ENCODE measurements at places on chromosomes 2 and 18.

GRCh38 chr2:181485638-181485946 lies 28.4 kb downstream of the ITGA4 start:
- H3K4me3 ChIP-seq, result no peak overlapping the region
- H3K27me3 ChIP-seq, result no peaks in the 10 kb centered on the region
- H3K27ac ChIP-seq, result no peak overlapping the region
- H3K36me3 ChIP-seq, result peaks cover 79% of the 10 kb centered on the region
- H3K4me1 ChIP-seq, result peaks cover 16% of the 10 kb centered on the region
- DNase-seq, result no peak

- H3K4me1 ChIP-seq, result no peaks in the 10 kb centered on the region
- no peak overlapping the region for H3K27ac ChIP-seq
- no peaks in the 10 kb centered on the region for H3K27me3 ChIP-seq
- no peak overlapping the region for H3K4me3 ChIP-seq
- no peak for DNase-seq
Measured at GRCh38 chr2:187354661-187355060, 93.4 kb downstream of the CALCRL start.

DNA sequence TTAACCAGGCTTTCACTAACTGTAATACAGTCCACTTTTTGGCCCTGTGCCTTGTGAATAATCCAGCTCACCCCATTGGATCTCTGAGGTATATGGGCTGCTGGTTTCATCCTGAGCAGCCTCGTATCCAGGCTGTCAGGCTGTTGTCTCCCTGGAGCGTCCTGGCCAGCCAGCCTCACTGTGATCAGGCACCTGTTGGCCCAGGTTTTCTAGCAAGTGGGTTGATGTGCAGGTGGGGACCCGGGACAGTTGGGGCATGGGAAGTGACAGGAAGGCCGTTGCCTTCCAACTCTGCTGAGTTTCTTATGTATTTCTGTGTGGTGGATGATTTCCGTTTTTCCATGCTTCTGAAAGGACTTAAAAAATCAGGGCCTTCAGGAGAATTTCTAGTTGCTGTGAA lies 132.4 kb downstream of the ACOXL start:
- peak overlapping the region; percentile 38 for H3K4me3 ChIP-seq
- no peak for DNase-seq
- H3K36me3 ChIP-seq, result peaks cover 3% of the 10 kb centered on the region
- H3K27me3 ChIP-seq, result peaks cover 34% of the 10 kb centered on the region
- peaks cover 73% of the 10 kb centered on the region for H3K4me1 ChIP-seq
- peak overlapping the region; percentile 83 for H3K27ac ChIP-seq

DNA sequence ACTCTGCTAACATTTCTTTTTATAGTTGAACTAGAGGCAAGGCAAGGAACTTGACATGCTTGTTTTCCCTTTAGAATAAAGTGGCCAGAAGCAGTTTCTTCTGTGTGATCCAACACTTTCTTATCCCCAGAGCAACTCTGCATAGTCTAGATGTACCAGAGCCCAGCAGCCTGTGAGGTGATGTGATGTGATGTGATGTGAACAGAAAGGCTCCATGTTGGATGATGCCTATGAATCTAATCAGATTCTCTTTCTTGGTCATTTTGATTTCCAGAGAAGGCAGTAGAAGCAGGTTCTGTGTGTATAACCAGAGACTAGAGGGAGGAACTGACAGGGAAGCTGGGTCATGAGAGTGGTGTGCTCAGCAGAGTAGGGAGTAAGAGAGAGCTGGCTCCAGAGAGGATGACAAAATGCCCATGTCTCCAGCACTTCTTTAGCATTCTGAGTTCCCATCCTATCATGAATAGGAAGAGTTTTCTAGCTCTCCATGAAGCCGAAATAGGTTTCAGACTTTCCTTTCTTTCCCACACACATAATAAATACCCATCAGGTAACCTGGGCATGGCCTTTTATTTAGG lies 31.0 kb upstream of the PTH2R start:
- H3K4me1 ChIP-seq, result no peaks in the 10 kb centered on the region
- peaks cover 30% of the 10 kb centered on the region for H3K27me3 ChIP-seq
- DNase-seq, result no peak
- no peak overlapping the region for H3K27ac ChIP-seq
- H3K36me3 ChIP-seq, result no peaks in the 10 kb centered on the region

GRCh38 chr2:233801357-233802131 lies 23.4 kb downstream of the MROH2A start:
- H3K27me3 ChIP-seq, result peaks cover 17% of the 10 kb centered on the region
- H3K4me1 ChIP-seq, result peaks cover 12% of the 10 kb centered on the region
- DNase-seq, result peak; percentile 59
- H3K27ac ChIP-seq, result no peak overlapping the region
- no peaks in the 10 kb centered on the region for H3K36me3 ChIP-seq
- H3K4me3 ChIP-seq, result no peak overlapping the region

- no peak overlapping the region for H3K4me3 ChIP-seq
- DNase-seq, result no peak
Measured at GRCh38 chr2:103847276-103847675, 1006.6 kb upstream of the POU3F3 start.

- no peak overlapping the region for H3K4me3 ChIP-seq
- no peak for DNase-seq
- no peaks in the 10 kb centered on the region for H3K36me3 ChIP-seq
Measured at GRCh38 chr18:15005313-15006130, 257.6 kb downstream of the ANKRD30B start.

- H3K27me3 ChIP-seq, result peaks cover 6% of the 10 kb centered on the region
- no peak overlapping the region for H3K27ac ChIP-seq
- H3K4me1 ChIP-seq, result no peaks in the 10 kb centered on the region
Measured at GRCh38 chr2:153163055-153163454, 315.5 kb downstream of the RPRM start.

- H3K36me3 ChIP-seq, result no peaks in the 10 kb centered on the region
- H3K27ac ChIP-seq, result no peak overlapping the region
- peaks cover 11% of the 10 kb centered on the region for H3K4me1 ChIP-seq
Measured at GRCh38 chr2:65663831-65664407, 231.5 kb upstream of the SPRED2 start.

DNA sequence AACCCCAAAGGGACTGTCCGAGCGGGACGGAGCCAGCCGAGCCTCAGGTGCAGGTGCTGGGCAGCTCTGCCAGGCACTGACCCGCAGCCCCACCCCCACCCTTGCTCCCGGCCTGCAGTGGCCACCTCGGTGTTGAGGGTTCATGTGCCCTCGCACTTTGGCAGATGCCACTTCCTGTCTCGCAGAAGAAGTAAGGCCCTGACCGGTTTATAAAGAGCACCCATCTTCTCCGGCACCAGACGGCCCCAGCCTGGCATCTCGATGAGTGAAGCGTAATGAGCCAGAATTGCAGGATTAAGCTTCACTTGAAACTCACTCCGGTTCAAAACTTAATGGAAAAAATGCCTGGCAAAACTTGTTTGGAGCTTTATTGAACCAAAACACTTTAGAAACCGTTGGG lies 10.9 kb upstream of the NFATC1 start:
- peaks cover 25% of the 10 kb centered on the region for H3K27me3 ChIP-seq
- H3K4me3 ChIP-seq, result no peak overlapping the region
- no peak for DNase-seq
- no peaks in the 10 kb centered on the region for H3K4me1 ChIP-seq
- no peak overlapping the region for H3K27ac ChIP-seq

- peaks cover 57% of the 10 kb centered on the region for H3K27me3 ChIP-seq
- H3K27ac ChIP-seq, result no peak overlapping the region
- no peaks in the 10 kb centered on the region for H3K36me3 ChIP-seq
- H3K4me3 ChIP-seq, result peak overlapping the region; percentile 81
Measured at GRCh38 chr2:36356298-36356989, 866 bp downstream of the CRIM1 start.

DNA sequence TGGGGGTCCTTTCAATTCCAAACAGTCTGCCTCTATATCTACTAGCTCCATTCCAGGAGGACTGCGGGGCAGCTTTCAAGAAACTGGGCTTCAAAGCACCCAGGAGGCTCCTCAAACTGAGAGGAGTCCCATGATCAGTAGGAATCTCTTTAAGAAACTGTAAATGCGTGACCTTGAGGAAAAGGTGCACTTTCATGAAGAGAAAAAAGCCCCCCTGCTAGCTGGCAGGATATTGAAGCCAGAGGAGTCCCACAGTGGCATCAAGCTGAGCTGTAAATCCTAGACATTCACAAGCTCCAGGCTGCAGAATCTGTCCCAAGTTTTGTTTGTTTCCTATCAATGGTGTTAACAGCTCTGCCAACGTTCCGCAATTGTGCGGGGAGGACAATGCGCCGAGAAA lies 790.1 kb downstream of the SLC4A3 start:
- H3K4me1 ChIP-seq, result no peaks in the 10 kb centered on the region
- no peaks in the 10 kb centered on the region for H3K27me3 ChIP-seq
- H3K36me3 ChIP-seq, result no peaks in the 10 kb centered on the region
- H3K4me3 ChIP-seq, result no peak overlapping the region
- H3K27ac ChIP-seq, result no peak overlapping the region
- DNase-seq, result no peak

- no peak overlapping the region for H3K4me3 ChIP-seq
- H3K27ac ChIP-seq, result no peak overlapping the region
Measured at GRCh38 chr2:15982285-15983044, 42.1 kb downstream of the MYCN start.

GRCh38 chr2:99507937-99508818 lies 18.4 kb upstream of the REV1 start:
- H3K27ac ChIP-seq, result no peak overlapping the region
- H3K27me3 ChIP-seq, result peaks cover 6% of the 10 kb centered on the region
- no peak for DNase-seq

DNA sequence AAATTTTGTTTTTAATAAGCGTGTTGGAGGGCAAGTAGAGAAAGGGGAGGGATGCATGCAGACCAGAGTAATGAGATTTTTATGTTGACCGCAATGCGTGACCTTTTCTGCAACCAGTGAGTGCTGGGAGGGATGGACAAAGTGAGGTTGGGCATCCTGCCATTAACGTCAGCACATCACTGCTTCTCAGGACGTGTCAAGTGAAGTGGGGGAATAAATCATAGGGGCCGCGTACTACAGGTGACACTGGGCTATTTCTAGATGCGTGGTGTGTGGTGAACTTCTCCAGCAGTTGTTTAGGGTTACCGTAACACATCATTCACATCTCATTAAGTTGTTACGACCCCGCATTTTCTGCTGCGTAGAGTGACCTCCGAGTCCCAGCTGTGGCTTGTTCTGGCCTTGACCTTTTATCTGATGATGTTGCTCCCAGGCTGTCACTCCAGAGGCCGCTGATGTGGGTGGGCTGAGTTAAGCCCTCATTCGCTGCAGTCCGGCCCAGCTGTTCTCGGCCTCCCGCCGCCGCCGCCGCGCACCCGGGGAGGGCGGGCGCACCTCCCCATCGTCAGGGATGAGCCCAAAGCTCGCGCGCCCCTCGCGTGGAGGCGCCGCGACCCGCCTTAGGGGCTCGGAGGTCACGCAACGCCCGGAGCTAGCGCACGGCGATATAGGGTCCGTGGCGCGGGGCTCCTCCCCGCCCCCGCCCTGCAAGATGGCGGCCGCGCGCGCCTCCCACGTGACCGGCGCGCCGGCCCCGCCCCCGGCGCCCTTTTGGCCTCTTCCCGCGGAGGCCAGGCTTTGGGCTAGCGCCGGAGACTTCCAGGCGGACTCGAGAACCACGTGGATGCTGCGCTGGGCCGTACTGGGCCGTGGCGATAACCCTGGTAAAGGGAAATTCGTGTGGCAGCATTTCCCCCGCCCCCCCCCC lies 3.5 kb downstream of the ZCCHC2 start:
- H3K4me1 ChIP-seq, result peaks cover 37% of the 10 kb centered on the region
- peak overlapping the region; percentile 93 for H3K4me3 ChIP-seq
- peak; percentile 79 for DNase-seq

DNA sequence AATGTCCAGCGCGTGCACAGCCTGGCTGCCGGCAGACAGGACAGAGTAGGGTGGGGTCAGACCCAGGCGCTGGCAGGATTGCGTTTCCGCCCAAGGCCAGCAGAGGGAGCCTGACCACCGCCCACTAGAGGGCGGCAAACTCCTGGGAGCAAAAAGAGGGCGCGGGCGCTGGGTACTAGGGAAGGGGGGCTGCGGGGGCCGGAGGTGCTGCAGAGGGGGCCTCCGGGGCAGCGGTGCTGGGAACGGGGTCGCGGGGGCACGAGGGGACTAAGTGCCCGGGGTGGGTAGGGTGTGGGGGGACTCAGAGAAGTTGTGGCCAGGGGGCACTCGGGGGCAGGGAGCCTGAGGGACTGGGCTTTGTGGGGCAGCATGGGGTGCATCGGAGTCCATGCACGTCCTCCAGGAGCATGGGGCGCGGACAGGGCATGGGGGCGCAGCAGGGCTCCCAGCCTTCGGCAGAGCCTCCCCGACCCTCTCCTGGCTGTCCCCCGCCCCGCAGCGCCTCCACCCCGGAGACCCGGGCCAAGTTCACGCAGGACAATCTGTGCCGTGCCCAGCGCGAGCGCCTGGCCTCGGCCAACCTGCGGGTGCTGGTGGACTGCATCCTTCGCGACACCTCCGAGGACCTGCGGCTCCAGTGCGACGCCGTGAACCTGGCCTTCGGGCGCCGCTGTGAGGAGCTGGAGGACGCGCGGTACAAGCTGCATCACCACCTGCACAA lies 3.2 kb downstream of the TEKT4 start:
- H3K36me3 ChIP-seq, result no peaks in the 10 kb centered on the region
- peak; percentile 73 for DNase-seq
- no peak overlapping the region for H3K27ac ChIP-seq
- H3K4me1 ChIP-seq, result no peaks in the 10 kb centered on the region
- no peak overlapping the region for H3K4me3 ChIP-seq
- peaks cover 10% of the 10 kb centered on the region for H3K27me3 ChIP-seq

DNA sequence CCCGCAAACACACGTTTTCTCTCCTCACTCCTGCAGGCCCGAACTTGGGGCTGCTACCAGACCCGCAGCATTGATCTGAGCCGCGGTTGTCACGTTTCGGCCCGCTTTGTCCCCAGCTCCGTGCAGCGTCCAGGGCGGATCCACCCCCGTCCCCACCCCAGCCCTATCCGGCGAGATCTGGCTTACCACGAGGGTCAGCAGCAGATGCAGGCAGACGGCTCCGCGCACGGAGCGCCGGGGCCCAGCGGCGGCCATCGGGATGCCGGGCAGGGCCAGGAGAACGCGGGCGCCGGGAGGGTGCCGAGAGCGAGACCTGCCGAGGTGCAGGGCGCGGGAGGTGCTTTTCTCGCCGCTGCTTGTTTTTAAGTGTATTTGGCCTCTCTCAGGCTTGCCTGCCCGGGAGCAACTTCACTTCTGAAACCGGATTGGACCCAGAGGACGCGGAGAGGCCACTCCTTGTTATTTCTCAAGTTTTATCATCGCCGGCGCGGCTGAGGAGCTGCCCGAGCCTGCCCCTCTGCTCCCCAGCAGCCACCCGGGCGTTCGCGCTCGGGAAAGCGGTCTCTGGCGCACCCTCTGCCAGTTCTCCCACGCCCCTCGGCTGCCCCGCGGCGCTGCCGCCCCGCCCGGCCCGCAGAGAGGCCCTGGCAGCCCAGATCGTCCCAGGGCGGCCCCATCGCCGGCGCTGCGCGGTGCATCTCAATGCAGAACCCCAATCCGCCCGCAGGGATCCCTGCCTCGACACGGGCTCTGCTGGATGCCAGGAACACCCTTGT lies at the start of gene DSC3:
TSS of gene DSC3 (minus strand) at position 337 of the 776 bp plus-strand sequence. CDS start at position 255, 82 bp downstream.
- H3K36me3 ChIP-seq, result peaks cover 8% of the 10 kb centered on the region
- H3K4me1 ChIP-seq, result no peaks in the 10 kb centered on the region
- H3K27me3 ChIP-seq, result peaks cover 32% of the 10 kb centered on the region
- peak within 1 kb of the TSS; percentile 22 for H3K4me3 ChIP-seq
- DNase-seq, result no peak
- H3K27ac ChIP-seq, result peak within 1 kb of the TSS; percentile 57
